ENCODE measurements at places on chromosomes 3 and 15. TPM values are rescaled to one million over a fixed set of nuclear protein-coding genes. Genes with fewer than 3 reads are reported as not detected.

The PCOLCE2 gene
- 2.2 TPM for total RNA-seq

The B4GALT4 gene
- 47.9 TPM for total RNA-seq

DNA sequence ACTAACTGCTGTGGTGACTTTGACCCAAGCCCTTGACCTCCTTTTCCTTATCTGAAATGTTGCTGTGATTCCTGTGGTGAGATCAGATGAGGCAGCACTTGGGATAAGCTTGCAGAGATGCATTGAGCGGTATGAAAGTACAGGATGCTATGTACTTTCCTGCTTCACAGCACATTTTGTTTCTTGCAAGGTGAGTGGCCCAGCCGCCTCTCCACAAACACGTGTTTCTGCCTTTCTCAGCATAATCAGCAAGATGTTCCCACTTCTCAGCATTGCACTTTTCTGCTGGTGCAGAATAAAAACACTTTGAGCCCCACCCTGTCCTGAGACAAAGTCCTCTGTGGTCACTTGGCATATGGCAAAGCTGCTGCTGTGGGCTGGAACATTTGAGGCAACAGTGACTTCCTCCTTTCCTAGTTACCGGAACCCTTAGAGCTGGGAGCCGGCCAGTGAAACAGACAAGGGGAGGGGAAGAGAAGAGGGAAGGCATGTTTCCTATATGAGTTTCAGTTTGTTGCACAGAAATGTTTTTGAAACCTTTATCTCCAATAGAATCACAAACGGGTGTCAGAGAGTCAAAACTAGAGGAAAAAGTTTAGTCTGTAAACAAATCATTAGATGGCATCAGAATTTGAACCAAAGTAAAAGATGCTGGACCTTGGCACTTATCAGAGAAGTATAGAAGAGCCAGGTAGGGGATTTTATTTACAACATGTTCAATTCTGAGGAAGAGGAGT is 5.0 kb downstream of the NUDT16 start:
- no peak for DNase-seq

The EPHB1 gene
- 2.2 TPM for total RNA-seq

- no peak for DNase-seq
Observed at GRCh38 chr3:22893644-22894325, 309.3 kb upstream of the UBE2E2 start.

The SLC2A2 gene
- total RNA-seq: 1.5 TPM

DNA sequence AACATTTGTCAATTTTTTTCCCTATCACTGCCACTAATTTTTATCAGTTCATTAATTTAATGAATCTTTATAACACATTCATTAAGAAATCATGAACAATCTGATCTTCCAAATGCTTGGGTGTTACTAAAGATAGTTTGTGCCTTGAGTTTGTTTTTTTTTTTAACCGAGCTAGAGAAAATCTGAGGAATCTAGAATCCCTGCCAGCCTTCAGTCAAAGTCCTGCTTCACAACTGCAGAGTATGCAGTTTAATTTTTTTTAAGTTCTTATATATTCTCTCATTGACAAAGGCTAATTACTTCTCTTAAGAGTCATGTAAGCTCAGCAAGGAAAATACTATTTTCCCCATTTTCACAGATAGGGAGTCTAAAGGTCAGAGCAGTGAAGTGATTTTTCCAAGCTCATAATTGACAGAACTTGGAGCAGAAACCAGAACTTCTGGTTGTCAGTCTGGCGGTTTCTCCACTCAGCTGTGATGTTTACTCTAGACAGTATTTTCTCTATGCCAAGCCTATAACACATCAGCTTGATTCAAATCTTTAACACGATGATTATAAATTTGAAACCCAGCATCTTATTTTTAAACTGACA is 55.7 kb downstream of the TNIK start:
- no peak for DNase-seq

The VPS18 gene
- 28.9 TPM for total RNA-seq

DNA sequence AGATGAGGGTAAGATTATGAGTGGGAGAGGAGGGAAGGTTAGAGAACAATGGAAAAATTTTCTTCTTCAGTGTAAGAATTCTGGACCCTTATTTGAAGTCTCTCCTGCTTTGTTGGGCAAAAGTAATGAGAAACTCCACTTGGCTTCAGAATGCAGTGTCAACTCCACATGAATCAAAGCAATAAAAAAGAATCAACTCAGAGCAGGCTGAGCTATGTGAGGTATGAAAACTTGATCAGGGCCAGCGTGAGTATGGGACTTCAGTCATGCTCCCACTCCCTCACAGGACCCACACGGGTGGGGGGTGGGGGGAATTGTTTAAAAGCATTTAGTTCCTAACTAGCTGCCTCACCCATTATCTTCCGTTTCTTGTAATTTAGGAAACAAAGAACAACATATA is 502.2 kb downstream of the PDCD6IP start:
- no peak for DNase-seq

- DNase-seq: no peak
Observed at GRCh38 chr15:82111918-82112317, 66.1 kb upstream of the MEX3B start.

DNA sequence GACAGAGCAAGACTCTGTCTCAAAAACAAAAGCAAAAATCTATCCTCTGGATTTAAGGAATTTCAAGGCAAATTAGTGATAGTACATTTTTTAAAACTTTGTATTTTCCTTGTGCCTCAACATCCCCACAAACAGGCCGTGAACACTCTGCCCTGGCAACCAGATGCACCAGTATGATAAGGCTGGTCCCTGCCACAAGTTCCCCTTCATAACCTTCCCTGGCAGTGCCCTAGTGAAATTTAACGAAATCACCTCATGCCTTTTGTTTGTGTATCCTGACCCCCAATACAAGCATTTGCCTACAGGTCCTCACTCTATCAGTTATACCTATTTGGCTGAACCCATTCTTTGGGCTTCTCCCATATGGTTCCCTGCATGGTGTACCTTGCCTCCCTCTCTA is 107.4 kb upstream of the FLNB start:
- DNase-seq: no peak

The SLC24A5 gene
- total RNA-seq: not detected

DNA sequence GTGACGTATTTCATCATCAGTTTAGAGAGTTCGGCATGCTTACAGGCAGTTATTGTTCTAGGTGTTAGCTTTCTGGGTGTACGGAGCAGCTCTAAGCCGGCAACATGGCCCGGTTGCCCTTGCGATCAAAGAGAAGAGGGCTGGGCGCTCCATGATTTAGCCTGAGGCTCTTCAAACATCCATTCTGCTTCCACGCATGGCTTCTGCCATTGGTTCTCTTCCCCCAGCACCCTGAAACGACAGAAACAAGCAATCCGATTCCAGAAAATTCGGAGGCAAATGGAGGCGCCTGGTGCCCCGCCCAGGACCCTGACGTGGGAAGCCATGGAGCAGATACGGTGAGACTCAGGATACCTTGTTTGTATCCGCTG is 574 bp downstream of the NGRN start:
- no peak for DNase-seq

The CTXN2 gene
- 0.38 TPM for total RNA-seq

DNA sequence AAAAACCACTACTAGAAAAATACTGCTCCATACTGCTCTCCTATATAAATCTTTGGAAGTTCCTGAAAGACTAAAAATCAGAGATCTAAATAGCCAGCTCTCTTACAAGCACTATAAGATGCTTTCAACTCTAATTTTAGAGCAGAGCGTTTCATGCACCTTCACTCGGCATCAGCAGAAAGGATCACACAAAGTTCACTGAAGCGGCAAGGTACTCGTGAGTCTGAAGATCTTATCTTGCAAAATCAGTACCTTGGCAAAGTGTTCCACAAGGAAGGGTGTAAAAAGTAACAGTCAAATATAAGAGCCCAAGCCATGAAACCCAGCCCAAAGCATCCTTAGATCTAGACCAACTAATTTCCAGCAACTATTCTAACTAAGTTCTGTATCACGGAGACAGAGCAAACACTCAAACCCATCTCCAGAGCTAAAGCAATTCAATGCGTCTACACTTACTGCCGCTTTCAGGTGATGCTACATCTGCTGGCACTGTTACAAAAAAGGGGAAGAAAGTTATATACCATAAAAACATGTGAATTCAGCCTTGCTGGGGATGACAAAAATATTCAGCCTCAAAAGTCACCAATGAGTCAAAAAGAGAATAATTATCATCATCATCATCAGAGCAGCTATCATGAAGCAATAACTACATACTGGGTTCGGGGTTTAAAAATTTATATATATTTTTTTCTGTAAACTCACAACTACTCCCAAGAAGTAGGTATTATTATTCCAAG is 16.3 kb downstream of the VPS39 start:
- DNase-seq: no peak

DNA sequence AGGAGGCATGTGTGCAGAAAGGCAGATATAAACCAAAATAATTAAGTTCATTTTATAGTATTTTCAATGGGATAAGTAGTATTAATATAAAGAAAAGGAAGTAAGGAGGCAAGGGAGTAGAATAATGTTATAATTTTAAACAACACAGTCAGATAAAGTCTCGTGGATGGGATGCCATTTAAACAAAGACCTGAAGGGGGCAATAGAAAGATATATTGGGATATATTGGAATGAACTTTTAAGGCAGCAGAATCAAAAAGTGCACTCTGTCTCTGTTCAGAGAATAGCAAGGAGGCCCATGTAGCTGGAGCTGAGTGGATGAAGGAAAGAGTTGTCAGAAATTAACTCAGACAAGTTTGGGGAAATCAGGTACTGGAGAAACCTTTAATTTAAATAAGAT is 158.7 kb downstream of the CGGBP1 start:
- DNase-seq: no peak

GRCh38 chr3:171389491-171389890 is 70.7 kb downstream of the TNIK start:
- no peak for DNase-seq

The CLSTN2 gene
- total RNA-seq: 2.8 TPM

DNA sequence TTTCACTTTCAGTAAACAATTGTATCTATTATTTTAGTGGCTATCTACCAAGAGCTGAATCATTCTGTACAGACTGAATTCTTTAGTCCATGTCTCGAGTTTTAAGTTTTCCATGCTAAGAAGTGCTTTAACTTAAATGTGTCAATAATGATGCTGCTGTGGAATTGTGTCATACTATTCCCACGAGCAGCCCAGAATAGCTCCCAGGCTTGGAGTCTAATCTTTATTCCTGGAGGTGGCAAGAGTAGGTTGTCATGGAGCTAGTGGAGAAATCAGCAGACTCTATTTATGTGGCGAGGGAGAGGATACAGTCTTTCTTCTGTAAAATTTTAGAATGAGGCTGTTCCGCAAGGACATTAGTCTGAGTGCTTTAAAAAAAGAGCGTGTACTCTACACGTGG is 207.2 kb downstream of the ROBO2 start:
- no peak for DNase-seq

Measured in progenitor cell of endocrine pancreas (in vitro differentiated cells).